H1 (cell line): ENCODE measurements at places on chromosomes 6 and 20.

- DNase-seq, result no peak
Observed at GRCh38 chr6:15063253-15063853, 182.5 kb upstream of the JARID2 start.

GRCh38 chr20:37053230-37053950, 42.4 kb downstream of the RBL1 start:
- no peak for DNase-seq

DNA sequence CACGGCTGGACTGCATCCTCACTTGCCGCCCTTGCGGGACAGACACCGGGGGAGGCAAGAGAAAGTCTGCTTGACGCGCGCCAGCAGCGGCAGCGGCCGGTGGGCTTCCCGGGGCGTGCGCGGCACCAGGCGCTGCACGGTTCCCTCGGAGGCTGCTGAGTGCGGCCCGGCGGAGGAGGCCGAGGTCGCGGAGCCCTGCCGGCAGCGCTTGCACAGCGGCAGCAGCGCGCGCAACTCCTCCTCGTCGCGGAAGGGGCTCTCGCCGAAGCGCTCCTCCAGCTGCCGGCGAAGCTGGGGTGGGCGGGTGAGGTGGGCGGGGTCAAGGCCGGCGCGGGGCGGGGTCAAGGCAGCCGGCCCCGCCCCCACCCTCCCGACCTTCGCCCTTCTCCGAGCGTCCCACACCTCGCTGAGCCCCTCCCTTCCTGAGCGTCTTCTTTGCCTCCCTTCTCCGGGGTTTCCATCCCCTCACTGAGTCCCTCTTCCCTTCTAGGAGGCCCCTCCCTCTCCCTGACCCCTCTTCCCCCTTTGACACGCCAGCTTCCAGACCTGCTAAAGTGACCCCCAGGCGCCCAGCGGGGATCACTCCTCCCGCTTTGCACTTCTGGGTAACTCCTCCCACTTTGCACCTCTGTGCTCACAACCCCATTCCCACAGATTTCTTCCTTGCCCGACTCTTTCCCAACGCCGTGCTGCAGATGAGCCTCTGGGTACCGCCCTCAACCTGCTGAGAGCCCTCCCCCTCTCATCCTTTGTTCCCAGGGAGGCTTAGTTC, 8.8 kb downstream of the DUSP15 start:
- DNase-seq, result peak; percentile 60

GRCh38 chr20:6519556-6519955, 247.9 kb upstream of the BMP2 start:
- no peak for DNase-seq

GRCh38 chr6:168240160-168240559, 79.4 kb downstream of the DACT2 start:
- DNase-seq, result no peak

GRCh38 chr6:37242429-37243052, 15.0 kb upstream of the TBC1D22B start:
- DNase-seq, result no peak

GRCh38 chr20:63071541-63072181, 64.9 kb upstream of the BHLHE23 start:
- peak; percentile 29 for DNase-seq

DNA sequence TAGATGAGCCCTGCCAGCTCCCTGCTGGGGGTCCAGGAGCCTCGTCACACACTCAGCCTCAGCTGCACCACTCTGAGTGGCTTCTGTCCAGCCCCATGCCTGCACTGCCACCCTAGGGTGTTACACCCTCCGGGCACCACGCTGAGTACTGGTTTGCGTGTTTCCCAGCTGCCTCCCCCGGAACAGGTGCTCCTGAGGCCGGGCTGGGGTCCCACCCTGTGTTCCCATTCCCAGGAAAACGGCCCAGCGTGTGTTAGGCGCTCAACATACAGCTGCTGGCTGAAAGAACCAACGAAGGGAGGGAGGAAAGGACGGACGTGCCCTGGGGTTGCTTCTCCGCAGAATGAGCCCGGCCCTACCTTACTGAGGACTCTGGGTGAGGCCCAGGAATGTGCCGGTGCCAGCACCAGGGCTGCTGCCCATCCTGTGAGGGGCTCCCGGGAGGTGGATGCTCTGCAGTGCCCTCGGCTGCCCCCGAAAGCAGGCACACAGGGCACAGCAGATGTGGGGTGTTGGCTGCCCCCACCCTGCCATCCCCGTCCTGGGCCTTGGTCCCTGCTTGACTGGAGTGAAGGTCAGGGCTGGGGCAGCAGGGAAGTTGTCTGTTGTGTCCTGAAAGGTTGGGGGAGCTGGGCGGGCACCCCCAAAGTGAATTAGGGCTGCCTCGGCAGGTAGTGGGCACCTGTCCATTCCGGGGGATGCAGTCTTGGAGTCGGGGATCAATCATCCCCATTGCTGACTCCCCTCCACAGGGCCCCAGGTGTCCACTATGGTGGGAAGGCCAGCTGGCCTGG, 16.3 kb downstream of the LAMA5 start:
- DNase-seq, result no peak

- DNase-seq, result no peak
Observed at GRCh38 chr6:99185525-99185924, 163.9 kb downstream of the FAXC start.
